ENCODE measurements at places on chromosomes 12 and 14. TPM values are rescaled to one million over a fixed set of nuclear protein-coding genes. Genes with fewer than 3 reads are reported as not detected.

MANSC4 gene
- total RNA-seq = not detected

TMEM132D gene
- not detected for total RNA-seq

PLEKHG3 gene
- total RNA-seq = 32.7 TPM

PPP1R1A gene
- total RNA-seq = not detected

All from A549 treated with Mapracorat at 1 μM for 4 hours (cell line).